ENCODE measurements at places on chromosomes 6 and 20.
A peak's percentile ranks its signal among the peaks of the same experiment; 100 is the strongest.

GRCh38 chr6:156464100-156464878 is 312.9 kb upstream of the ARID1B start:
- DNase-seq: no peak

DNA sequence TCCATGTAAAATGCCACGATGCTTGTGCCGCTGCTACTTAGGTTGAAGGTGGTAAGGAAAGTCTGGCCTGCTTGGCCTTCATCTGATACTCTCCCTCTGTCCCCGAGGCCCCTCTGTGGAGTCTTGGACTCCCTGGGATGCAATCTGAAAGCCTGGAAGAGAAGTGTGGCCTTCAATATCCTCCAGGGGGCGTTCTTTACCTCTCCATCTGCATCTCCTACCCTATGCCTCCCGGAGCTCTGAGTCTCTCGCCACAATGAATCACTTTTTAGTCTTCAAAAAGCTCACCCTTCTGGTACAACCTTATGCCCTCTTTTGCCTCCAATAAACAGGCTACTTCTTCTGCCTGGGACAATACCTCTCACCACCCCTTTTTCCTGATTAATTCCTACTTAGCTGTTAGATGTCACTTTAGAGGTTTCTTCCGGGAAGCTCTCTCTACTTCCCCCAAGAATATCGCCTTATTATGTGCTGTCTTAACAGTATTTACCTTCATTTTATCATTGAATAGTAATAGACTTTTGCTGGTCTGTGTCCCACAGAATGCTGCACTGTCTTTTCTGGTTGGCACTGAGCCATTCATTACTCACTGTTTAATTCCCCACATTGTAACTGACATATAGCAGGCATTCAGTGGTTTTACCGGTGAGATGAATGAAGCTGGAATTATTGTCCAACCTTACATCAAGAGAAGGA is 13.9 kb upstream of the ATG5 start:
- peak; percentile 67 for DNase-seq

GRCh38 chr20:62770916-62771315 is 25.4 kb upstream of the MRGBP start:
- DNase-seq: no peak

GRCh38 chr20:4781211-4781610 is 59.5 kb downstream of the PRND start:
- no peak for DNase-seq

GRCh38 chr20:59082981-59083380 is 40.4 kb upstream of the PRELID3B start:
- DNase-seq: no peak

DNA sequence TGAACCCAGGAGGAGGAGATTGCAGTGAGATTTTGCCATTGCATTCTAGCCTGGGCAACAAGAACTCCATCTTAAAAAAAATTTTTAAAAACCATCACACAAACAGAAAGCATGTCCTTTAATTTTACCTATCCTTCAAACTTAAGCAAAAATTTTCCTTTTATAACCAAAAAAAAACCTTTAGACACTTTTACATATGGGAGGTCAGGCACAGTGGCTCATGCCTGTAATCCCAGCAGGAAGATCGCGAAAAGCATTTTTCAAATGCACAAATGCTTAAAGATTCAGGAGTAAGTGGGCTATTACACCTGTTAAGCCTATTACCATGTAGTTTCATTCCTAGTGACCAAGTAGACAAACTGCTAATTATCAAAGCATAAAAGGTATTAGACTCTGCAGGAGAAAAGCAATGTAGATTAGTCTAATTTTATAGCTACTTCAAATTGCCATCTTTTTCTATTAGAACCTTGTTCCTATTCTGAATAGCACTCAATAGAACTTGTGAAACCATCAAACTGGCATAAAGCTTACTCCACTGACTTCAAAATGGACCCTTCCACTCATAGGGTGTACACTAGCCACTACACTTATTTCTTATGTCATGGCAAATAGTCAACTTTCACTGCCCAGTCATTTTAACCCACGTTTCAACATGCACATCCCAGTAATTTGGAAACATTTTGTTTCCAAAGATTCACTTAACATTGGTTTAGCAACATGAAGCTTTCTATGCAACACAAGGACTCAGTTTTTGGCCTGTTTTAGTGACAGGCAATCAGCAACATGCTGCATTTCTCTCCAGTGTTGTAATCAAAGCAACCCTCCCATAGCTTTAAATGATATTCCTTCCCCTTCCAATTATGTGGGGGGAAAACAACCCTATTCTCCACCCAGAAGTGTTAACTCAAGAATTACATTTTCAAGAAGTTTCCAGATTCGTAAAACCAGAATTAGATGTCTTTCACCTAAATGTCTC is 4.0 kb downstream of the EEF1A1 start:
- no peak for DNase-seq

- no peak for DNase-seq
Observed at GRCh38 chr6:137013031-137013430, 31.7 kb downstream of the IL20RA start.

DNA sequence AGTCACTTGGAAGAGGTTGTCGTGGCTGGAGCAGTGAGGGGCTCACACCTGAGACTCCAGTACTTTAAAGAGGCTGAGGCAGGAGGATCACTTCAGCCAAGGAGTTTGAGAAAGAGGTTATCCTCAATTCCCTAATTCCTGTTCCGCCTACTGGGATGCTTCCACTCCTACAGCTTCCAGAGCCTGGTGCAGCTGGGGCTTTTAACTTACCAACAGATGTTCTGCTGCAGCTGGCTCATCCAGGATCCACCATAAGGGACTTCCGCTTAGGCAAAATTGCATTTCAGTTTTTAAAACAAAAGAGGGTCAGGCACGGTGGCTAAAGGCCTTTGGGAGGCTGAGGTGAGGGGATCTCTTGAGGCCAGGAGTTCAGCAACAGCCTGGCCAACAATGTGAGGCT is 59.1 kb upstream of the CDYL start:
- DNase-seq: no peak

DNA sequence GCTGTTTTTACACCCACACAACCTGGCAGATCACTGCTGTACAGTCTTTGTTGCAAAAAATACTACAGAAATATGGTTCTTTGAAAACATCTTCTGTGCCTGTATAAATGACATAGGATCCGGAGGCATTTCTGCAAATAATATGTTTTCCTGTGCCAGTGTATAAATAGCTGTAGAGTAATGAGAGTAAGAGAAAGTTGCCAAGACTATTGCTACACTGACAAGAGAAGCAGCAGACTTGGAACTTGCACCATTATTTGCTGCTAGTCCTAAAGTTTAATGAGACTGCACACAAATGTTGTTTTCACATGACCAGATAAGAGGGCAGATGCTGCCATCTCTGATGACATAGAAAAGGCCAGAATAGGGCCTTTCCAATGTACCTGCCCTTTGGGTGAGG is 50.0 kb upstream of the DTNBP1 start:
- no peak for DNase-seq

Measured in ecto neural progenitor cell (in vitro differentiated cells).